ENCODE measurements at places on chromosomes 4 and X. TPM values are rescaled to one million over a fixed set of nuclear protein-coding genes. Genes with fewer than 3 reads are reported as not detected.

DNA sequence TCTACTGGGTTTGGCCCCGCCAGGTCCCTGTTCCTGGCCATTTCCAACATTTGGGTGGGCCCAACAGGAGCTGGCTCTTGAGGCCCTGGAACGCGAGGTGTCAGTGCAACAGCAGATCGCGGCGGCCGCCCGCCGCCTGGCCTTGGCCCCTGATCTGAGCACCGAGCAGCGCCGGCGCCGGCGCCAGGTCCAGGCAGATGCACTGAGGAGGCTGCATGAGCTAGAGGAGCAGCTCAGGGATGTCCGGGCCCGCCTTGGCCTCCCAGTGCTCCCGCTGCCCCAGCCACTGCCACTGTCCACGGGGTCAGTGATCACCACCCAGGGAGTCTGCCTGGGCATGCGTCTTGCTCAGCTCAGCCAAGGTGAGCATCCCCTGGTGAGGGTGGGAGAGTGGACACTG lies 5.5 kb downstream of the CCDC120 start:
- DNase-seq, result no peak

- no peak for DNase-seq
These were observed 229.2 kb upstream of the NWD2 start for GRCh38 chr4:37015391-37015790.

GRCh38 chr4:104870495-104871233 lies 276.0 kb upstream of the TET2 start:
- DNase-seq, result no peak

Gene RNF128
- total RNA-seq, result under 0.01 TPM

Gene PWWP3B
- total RNA-seq, result under 0.01 TPM

- no peak for DNase-seq
These were observed 20.4 kb upstream of the BRS3 start for GRCh38 chrX:136467303-136467702.

Gene RS1
- total RNA-seq, result not detected

- no peak for DNase-seq
These were observed 110.8 kb upstream of the FAM9B start for GRCh38 chrX:9144701-9145241.

Gene CYBB
- not detected for total RNA-seq

- DNase-seq, result no peak
These were observed 43.8 kb upstream of the CPLX1 start for GRCh38 chr4:869776-870175.

Gene PABPC5
- 1.6 TPM for total RNA-seq

DNA sequence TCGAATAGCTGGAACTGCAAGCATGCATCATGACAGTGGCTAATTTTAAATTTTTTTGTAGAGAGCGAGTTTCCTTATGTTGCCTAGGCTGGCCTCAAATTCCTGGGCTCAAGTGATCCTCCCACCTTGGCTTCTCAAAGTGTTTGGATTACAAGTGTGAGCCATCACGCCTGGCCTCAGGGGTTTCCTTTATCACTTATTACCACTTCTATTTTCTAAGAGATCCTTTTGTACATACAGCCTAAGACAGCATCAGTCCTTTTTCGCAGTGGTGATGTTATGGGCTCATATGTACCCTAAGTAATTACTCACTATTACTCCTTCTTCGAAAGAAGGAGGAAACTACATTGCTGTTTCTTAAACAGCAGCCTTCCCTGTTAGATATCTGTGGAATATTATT lies 54.1 kb upstream of the CDKN2AIP start:
- DNase-seq, result no peak

DNA sequence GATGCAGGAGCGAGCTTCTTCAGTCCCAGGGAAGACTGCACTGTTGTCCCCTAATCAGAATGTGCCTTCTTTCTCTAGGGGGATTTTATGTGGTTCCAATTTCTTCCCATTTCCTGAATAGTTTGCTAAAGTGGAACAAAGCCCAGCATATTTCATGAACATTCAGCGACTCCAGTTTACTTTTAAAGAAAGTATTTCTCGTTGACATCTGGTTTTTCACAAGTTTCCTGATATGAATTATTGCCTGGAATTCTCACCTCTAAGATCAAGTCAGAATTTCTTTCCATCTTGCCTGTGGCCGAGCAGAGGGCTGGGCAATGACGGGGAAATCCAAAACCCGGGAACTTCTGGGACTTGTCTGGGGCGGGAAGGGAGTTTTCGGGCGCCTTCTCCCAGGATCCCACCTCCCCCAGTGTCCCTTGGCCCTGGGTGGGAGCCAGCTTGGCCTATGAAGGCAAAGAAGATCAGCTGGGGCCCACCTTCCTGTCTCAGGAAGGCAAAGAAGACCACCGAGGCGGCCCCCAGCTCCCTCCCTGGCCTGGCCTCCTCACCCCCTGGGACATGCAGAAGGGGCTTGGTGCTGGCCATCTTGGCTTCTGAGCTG lies 15.4 kb downstream of the SORCS2 start:
- DNase-seq, result no peak

DNA sequence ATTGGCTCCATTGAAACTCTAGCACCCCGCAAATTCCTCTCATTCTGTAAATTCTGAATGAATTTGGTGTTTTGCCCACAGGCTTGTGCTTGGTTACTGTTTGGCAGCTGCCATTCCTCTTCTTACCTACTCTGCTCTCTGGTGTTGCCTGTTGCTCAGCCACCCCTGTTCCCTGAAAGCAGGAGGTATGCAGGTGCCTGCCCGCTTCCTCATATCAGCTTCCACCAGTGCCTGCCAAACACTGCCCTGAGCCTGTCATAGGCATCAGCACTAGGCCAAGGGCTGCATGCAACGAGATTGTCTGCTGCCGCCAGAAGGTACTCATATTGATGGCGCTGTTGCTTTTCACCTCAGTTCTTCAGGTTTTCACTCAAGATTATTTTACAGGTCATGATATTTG lies 978.1 kb downstream of the C4orf33 start:
- DNase-seq, result no peak

GRCh38 chr4:188332265-188332664 lies 193.0 kb downstream of the TRIML1 start:
- no peak for DNase-seq
